Right renal cortex interstitium (tissue), 3 donors: ENCODE measurements at places on chromosomes 2 and 18.

DNA sequence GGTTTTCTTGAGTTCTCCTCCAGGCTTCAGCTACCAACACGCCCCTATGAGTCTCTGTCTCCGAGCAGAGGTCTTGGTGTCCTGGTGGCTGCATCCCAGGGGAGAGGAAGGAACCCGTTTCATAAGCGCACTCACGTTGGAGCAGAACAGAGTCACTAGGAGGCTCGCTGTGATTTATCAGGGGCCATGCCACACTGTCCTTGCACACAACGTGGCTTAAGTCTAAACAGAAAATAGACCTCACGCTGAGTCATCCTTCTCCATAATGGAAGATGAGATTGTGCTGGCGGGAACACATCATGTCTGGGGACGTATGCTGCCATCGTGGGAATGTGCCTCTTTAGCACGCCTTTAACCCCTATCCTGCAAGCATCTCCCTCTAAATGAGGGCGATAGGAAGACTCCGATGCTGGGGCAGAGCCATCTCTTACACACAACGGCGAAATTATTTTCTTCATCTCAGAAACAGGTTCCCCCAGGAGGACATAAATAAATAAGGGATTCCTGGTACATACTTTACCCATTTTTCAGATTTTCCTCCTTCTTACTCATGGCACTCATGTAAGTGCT, 211.4 kb downstream of the KLHL29 start:
- no peak for DNase-seq

DNA sequence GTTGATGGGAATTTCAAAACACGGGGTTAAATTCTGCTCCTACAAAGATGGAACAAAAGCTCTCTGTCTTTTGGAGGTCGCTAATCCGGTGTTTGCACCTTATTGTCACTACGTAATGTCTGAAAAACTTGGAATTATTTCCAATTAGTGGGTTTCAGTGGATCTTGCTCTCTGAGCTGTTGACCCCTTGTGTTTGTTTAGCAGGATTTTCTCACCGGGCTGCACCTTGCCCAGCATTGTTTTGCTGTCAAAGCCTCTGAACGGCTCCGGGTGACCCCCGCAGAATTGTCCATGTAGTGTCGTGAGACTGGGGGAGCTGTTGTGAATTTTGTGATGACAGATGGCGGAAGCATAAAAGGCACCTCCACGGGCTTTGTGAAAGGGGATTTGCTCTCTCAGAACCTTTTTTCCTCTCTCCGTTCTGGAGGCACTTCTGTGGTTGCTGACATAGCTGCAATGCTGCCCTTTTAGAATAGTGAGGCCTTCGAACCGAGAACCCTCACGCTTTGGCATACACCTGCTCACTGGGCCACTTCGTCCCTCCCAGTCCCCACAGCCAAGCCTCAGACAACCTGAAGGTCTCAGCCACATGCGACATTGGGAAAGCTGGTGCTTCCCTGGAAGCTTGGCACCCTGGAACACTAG, 129.4 kb downstream of the ACOXL start:
- no peak for DNase-seq

- DNase-seq, result no peak
These were observed 24.0 kb downstream of the R3HDM1 start for GRCh38 chr2:135555311-135555710.

DNA sequence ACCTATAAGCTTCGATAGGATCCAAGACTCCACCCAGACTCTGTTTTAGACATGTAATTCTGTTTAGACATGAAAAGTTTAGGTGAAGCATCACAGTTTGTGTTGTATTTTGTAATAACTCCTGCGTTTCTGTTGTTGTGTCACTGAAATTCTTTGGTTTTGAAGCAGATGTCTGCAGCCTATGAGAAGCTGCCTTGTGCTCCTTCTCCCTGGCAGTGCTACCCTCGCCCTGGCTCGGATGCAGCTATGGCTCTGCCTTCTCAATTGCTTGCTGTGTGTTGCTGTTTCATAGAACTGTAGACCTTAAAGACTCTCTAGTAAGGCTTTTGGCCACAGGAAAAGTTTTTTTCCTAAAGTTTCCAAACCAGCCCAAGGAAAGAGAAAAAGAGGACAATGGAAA, 40.2 kb upstream of the ZNF638 start:
- no peak for DNase-seq

- DNase-seq, result no peak
These were observed 4.2 kb downstream of the CNDP2 start for GRCh38 chr18:74500372-74500771.

DNA sequence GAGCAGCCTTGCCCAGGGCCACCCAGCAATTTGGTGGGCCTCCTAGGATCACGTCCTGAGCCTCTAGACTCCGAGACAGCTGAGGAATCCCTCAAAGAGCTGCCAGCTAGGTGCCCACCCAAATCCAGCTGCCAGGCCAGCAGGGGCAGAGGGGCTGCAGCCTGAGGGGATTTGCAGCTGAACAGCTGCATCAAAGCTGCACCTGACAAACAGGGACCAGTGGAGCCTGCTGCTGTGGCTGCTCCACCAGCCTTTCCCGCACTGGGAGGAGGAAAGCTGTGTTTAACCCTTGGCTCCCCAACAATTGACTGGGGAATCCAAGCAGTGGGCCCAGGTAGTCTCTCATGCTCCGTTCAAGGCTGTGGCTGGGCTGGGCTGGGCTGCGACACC, 8.2 kb downstream of the ADRA2B start:
- DNase-seq, result no peak

DNA sequence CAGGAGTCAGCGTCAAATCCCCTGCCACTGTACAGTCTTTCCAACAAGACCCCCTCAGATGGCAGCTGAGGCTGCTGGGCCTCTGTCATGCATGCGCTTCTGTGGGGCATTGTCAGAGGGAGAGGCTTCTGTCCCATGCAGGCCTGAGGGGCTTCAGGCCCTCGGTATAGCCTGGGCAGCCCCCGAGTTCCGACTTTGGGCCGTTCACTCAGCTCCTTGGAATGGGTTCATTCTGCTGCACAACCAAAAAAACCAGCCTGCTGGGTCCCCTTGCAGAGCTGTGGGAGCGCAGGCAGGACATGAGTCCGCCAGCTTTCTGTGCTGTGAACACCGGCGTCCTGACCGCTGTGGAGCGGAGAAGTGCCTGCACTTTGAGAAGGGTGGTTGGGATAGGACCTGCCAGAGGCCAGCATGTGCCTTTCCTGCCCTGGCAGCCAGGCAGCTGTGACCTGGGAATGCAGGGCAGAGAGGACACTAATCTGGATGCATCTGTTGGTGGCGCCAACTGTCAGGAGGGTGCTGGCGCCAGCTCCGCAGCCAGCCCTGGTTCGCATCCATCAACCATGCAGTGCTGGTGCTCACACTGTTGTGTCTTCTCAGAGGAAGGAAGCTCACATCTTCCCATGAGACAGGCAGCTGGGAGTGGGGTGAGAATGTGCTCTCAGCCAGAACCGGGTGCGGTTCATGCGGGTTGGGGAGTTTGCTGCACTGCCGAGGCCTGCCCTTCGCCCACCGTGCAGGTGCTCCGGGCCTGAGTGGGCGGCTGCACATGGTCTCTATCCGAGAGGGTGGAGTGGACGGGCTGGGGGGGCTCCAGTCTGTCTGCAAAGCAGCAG, 14.3 kb downstream of the ARHGEF4 start:
- no peak for DNase-seq

DNA sequence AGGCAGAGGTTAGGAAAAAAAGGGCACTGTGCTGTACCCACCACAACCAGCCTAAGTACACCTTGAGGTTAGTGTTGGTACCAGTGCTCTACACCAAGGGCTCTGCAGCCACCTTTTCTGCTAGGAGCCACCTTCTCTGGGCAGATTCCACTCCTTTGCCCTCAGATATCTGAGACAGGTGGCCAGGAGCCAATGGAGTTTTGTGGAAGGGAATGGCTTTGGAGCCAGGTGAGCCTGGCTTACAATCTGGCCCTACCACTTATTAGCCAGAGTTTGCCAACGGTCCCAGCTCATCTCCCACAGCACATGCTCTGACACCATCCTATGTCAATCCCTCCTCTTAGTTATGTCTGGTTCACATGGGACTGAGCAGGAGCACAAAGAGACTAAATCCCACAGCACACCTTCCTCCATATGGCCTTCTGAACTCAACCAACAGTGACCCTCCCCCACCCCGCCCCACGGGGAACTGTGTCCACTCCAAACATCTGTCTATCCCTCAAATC, 77.5 kb downstream of the CLHC1 start:
- DNase-seq, result no peak

GRCh38 chr18:35619464-35619863, 37.9 kb downstream of the GALNT1 start:
- no peak for DNase-seq

DNA sequence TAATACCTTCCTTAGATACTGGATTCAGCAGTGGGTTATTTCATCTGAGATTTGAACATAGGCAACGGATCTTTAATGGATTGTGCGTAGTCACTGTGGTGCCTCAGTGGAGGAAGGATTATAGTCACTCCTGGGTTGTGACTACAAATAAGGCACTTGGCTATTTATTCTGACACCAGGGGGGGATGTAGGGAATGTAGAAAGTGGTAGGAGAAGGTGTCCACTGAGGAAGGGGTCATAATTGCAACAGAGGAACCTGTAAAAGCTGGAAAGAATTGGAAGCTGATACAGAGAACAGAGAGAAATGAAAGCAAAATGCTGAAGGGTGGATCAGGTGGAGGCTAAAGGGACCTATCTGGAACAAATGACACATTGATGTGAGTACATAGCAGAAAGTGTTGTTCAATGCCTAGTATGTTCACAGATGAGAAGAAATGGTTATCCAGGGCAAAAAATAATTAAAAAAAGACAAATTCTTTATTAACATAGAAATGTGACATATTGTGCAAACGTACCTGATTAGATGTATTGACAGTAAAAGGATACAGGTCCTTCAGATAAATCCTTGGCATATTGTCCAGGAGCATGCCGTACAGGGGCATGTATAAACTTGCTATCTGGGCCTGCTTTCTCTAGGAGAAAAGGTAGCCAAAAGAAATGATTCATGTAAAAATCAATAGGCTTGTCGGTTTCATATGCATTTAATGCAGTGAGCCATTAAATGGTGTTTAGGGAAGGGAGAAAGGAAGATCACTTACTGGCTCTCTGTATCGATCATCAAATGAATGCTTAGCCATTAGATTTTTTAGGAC, 91.2 kb upstream of the CCDC195 start:
- no peak for DNase-seq
